AG10803 (cell line): ENCODE measurements at places on chromosomes 3 and 15.

- DNase-seq, result no peak
Observed at GRCh38 chr15:89196994-89197393, 24.4 kb downstream of the RLBP1 start.

GRCh38 chr3:112394003-112394640 is 61.2 kb downstream of the CD200 start:
- peak; percentile 62 for DNase-seq

DNA sequence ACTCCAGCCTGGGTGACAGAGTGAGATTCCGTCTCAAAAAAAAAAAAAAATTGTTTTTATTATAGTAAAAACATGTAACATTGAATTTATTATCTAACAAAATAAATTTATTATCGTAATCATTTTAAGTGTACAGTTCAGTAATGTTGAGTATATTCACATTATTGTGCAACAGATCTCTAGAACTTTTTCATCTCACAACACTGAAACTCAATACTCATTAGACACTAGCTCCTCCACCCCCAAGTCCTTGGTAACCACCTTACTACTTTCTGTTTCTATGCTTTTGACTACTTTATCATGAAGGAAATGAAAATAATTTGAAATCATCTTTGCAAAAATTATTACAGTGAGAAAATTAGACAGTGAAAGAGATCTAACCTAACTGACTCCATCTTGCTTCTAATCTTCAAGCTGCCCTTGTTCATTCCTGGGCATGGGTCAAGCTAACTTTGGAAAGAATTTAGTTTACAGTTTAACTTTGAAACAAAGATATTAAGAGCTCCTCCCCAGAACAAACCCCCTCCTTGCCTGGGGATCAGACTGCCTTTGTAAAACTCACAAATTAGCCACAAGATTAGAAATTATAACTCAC is 15.0 kb upstream of the FYCO1 start:
- no peak for DNase-seq

DNA sequence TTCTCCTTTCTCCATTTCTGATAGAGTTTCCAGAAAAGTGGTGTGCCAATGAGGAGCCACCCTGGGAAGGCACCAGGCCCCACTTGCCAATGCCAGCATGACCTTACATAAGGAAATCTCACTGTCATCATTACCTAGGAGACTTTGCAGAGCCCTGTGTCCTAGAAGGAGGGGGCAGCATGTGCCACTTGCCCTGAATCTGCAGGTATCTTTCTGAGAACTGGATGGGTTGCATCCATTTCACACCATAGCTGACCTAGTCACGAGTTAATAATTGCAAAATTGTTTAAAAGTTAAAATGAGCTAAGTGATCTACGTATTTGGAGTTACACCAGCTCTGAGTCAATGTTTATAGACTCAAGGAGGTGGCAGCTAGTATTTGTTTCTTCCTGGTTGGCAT is 14.3 kb downstream of the CA12 start:
- no peak for DNase-seq

DNA sequence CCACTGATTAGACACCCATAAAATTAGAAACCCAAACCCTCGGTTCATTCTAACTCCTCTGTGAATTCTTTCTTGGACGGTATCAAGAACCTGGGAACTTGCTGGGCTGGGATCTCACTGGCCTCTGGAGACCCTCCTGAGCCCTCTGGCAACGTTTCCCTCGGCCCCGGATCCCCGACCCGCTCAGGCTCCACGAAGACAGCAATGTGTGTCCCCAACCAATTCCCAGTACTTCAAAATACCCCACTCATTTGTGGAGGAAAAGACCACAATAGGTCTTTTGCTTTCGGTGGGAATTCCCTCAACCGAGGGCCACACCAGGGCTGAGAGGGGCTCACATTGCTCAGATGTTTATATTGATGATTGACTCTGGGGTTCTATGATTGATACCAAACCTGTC is 117.9 kb upstream of the PRR20G start:
- no peak for DNase-seq

DNA sequence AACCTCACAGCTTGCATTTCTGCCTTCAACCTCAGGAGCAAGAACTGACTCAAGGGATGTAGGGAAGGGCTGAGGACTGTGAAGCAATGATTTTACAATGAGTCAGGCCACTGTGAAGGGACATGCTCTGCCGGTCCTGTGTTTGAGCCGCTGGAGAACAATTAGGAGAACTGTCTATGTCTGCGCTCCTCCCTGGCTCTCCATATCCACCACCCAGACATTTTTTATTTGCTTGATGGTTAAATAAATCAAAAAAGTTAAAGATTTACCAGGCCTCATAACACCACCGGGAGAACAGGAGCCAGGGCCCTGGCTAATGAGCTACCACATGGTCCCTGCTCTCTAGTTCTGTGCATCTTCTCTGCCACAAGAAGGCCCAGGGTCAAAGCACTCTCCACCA is 29.6 kb downstream of the SEC61A1 start:
- DNase-seq, result peak; percentile 69

DNA sequence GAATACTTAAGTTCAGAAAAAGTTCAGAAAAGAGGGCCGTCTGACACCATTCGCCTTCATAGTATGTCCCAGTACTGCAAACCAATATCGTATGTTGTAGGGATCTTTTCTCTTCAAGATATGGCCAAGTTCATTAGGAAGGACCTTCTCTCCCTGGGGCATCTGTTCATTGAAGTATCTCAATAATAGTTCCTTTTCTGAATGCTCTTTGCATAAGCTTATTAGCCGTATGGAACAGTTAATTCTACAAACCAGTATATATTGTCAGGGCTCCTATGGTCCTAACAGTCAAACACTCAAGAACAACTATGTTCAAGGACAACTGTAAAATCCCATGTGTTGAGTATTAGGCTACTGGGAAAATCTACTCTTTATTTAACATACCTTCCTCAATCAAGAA is 203.1 kb downstream of the KLHL25 start:
- DNase-seq, result no peak

DNA sequence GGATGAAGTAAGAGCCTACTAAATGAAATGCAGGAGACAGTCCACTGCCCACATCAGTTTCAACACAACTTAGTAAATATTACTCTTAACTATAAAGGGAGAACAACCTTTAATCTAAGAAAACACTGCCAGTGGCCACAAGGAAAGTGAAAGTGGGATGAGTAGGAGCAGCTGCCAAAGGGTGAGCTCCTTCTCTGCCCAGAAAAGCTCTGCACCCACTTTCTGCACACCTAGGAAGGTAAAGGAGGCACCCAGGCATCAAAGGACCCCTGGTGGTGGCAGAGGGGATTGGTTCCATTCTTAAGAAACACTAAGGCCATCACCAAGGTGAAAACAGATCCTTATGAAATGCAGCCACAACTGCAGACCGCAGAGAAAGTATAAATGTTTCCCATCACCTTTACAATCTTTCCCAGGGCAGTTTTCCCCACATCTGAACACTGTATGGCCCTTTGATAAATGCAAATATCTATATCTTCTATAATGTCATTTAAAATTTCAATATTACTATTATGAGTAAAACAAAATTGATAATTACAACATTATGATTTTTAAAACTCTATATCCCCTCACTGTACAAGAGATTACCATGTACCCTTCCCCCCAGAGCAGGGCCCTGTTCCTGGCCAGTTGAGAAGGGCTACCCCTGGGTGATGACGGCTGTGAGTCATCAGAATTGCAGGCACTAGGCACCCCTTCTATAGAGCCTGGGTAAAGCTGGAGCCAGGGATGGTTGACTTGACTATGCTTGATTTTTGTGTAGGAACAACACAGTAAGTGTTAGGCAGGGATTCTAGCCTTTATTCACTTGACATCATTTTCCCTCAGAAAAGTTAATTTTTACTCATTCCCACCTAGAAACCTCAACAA is 92.0 kb downstream of the SNRK start:
- DNase-seq, result no peak

DNA sequence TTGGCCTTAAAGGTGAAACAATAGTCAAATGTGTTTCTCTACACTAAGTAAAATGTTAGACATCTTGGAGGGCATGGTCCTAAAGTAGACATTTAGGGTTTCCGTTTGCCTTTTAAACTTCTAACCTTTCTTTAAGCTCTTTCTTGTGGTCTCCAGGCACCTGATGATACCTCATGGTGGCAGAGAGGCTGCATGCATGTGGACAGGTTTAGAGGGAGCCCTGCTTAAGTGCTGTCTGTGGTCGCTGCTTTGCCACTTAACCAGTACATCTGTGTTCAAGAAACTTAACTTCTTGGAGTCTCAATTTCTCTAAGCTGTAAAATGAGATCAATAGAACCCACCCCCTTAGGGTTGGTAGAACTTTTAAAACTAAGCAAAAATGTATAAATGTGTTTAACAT is 6.2 kb downstream of the MITF start:
- no peak for DNase-seq

DNA sequence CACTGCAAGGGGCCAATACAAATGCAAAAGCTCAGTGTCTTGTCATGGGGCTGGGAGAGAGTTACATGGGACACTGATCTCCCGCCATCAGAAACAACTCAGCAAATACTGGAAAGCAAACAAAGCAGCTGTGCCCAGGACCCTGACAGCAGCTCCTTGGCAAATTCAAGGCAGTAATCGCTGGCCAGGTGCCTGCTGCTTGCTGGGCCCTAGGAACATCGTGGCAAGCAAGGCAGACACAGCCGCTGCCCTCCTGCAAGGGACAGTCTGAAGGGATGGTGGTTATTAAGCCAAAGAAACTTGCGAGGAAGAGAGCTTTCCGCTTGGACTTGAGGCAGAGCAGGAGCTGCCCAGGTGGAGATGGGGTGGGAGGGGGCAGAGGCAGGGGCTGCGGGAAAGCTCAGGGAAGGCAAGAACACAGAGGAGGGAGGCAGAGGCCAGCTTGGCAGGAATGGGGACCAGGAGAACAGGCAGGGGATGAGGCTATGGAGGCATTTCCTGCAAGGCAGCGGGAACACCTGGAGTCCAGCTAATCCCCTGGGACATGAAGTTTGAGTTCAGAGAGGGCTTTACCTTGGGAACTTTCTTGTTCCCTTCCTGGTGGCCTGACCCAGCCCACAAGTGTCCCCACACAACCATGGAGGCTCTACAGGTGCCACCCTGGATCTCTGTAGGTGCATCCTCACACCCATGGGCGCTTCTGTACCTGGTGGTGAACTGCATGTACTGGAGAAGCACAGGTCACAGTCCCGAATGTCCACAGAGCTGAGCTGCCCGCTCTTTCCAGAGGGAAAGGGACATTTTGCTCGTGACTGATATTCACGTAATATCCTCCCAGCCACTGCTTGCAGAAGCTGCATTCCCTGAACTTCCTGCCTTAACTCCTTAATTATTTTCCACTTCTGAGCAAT is 78.7 kb upstream of the ATP2B2 start:
- no peak for DNase-seq

GRCh38 chr3:16770021-16770420 is 114.7 kb upstream of the PLCL2 start:
- DNase-seq, result peak; percentile 15

DNA sequence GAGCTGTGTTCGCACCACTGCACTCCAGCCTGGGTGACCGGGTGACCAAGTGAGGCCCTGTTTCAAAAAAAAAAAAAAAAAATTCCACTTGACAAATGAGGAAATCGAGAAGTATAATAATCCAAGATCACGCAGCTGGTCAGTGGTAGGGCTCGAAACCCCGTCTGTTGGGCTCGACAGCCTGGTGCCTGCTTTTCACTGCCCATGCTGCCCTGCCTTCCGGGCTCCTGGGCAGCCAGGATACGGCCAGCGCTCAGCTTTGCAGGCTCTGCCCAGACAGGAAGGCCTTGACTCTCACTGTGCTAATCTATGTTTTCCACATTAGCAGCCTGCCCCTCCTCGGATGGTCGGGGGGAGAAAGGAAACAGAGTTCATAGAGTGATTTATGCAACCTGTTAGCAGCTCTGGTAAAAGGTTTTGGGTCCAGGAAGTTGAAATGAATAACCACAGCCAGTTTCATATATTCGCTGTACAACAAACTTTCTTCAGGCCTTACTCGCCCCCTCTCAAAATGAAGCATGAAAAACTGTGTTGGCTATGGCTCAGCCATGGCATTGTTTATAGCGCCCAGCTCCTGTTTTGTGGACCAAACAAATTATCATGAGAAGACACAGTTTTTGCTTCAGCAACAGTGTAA is 108.8 kb downstream of the XXYLT1 start:
- DNase-seq, result no peak

- peak; percentile 46 for DNase-seq
Observed at GRCh38 chr3:134363381-134363755, 10.9 kb downstream of the AMOTL2 start.

- DNase-seq, result peak; percentile 45
Observed at GRCh38 chr3:71069797-71070196, 513.7 kb downstream of the FOXP1 start.

- DNase-seq, result no peak
Observed at GRCh38 chr15:72342385-72342784, 22.4 kb upstream of the CELF6 start.

DNA sequence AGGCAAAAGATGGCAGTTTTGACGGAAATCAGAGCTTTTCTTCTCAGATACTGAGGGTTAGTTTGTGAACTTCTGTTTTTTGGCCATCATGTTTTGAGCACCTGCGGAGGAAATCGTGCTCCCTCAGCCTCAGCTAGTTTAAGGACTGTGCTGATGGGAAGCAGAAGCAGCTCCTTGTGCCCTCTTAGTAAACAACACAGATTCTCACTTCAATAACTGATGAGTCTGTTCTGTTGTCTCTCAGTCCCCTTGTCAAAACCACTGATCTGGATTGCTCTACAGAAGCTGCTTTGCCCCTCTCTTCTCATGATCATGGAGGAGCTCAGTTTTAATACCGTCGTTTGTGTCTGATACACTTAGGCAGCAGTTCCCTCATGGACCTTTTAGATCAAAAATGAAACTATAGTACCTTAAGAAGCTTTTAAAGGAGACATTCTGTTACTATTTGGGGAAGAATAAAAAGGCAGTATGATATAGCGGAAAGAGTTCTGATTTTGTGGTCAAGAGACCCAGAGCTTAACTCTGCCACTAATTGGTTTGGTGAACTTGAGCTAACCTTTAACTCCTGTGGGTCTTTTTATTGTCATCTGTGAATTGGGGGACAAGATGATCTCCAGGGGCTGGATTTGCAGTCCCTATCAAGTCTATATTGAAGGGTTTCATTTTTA is 152.6 kb downstream of the BBX start:
- DNase-seq, result no peak

GRCh38 chr3:59372346-59372745 is 322.5 kb upstream of the CFAP20DC start:
- no peak for DNase-seq

DNA sequence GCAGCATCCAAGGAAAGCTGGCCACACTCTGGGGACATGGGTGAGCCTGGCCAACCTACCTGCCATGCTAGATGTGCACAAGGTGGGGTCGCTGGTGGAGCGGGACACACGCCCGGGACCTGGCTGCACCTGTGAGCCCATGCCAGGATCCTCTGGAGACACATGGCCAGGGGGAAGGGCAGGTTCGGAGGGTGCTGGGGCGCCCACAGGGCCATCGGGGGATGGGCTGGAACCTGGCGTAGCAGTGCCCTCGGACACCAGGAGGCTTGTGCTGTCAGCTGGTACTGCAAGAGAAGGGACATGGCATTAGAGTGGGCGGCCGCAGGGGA is 143.4 kb downstream of the NSMCE3 start:
- DNase-seq, result no peak

- no peak for DNase-seq
Observed at GRCh38 chr3:182737825-182738224, 55.5 kb upstream of the ATP11B start.
